ENCODE measurements at places on chromosomes 5 and 9.

DNA sequence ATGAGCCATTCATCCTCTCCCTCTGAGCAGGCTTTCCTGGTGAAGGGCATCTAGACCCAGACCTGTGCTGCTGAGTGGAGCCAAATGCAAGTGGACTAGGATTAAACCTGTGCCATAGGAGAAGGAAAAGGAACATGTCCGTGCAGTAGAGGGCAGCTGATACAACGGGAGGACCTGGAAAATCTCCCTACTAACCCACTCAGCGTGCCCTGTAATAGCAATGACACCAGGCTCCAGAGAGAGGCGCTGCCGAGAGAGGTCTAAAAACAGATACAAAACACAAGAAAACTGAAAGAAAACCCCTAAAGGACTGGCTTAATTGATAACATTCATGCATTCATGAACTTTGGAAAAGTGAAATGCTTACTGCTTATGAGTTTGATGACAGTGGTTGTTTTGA, 60.8 kb downstream of the PFDN1 start:
- no peak for DNase-seq

GRCh38 chr9:18504707-18505106, 30.8 kb downstream of the ADAMTSL1 start:
- no peak for DNase-seq

DNA sequence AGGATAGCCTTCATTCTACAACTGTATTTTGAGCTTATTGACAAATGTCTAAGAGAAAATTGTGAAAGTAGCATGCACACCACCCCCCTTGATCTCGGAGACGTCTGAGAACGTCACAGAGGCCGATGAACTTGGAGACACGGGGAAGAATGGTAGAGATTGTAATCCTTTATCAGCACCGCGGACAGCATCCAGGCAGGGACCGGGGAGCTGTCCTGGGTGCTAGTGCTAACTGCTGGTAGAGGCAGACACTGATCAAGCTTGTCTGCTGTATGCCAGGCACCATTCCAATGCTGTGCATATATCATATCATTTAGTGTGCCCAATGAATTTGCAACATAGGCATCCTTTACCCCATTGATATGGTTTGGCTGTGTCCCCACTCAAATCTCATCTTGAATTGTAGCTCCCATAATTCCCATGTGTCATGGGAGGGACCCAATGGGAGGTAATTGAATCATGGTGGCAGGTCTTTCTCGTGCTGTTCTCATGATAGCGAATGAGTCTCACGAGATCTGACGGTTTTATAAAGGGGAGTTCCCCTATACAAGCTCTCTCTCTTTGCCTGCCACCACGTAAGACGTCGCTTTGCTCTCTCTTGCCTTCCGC, 98.8 kb downstream of the LHX2 start:
- peak; percentile 94 for DNase-seq

DNA sequence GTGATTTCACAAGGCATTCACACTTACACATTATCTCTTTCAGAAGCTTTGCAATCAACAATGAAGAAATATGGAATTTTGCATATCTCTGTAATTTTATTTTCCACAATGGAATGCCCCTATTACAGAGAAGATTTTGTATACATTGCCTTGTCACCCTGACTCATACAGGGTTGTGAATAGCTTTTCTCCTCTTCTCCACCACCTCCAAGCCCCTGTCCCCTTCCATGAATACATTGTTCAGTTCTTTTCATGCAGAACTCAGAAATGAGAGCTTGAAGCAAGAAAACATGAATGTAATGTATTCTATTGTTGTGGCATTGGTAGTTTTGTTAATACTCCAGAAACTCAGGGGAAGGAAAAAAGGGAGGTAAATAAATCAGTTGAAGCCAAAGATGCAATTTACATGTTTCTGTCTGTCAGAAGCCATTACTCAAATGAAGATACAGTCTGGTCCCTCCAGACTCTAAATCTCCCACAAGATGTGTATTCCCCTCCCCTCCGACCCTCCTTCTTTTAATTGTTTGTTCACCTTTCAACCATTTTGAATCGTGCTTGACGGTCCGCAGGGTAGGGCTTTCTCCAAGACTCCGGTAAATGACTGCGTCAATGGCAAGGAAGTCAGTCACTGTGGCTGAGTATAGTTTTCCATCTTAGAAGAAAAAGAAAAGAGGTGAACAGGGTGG, 86.1 kb downstream of the SEMA6A start:
- DNase-seq, result peak; percentile 45

DNA sequence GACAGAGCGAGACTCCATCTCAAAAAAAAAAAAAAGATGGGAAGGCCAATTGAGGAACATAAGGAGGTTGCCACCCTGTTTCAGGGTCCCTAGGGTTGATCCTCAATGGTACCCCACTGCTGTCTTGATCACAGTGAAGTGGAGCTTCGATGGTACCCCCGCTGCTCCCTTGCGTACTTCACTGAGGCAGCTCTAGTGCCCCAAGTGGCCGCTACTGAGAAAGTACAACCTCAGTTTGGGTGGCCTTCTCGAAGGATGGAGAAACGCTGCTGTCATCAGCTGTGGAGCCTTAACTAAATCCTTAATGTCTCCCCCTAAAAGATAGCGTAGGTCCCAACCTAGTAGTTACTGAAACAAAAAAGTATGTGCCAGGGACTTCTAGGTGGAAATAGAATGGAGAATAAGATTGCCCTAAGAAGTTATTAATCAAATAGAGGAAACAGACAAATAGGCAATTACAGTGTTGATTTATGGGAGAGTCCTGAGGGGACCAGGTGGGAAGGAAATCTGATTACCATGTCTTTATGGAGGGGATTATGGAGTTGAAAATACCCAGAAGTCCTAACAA, 6.3 kb downstream of the TESK1 start:
- peak; percentile 66 for DNase-seq

DNA sequence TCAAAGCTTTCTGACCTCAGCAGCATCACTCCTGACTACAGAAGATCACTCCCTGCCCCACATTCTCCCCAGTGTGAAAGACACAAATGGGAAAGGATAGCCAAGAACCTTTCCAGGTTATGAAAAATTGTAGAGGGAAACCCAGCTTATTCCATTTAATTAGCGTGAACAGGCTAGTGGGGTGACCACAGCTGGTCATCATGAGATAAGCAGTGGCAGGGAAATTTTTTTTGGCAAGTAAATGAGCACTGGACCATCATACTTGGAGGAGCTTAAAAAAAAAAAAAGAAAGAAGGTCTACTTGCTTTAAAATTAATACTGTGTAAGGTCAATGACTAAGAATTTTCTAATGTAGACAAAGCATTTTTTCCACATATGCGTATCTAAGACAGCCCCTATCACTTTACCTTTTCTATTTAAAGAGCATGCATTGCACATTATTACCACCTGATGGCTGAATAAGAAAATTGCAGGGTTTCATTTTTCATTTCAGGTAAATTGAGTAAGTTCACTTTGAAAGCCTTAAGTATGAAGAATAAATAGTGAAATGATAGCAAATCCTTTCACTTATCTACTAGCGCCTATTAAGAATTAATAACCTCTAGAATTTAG, 123.6 kb downstream of the ELAVL2 start:
- DNase-seq, result no peak

GRCh38 chr9:2489838-2490314, 131.7 kb upstream of the VLDLR start:
- DNase-seq, result peak; percentile 52

DNA sequence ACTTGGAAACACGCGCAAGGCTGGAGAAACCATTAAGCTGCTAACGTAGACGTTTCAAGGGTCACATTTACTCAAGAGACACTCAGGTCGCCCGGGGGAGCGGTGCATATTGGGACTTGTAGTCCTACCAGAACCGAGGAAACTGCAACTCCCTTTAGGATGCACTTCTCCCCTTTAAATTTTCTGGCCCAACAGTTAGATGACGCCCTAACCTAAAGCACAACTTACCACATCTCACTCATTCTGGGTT, 384 bp upstream of the DMXL1 start:
- no peak for DNase-seq

DNA sequence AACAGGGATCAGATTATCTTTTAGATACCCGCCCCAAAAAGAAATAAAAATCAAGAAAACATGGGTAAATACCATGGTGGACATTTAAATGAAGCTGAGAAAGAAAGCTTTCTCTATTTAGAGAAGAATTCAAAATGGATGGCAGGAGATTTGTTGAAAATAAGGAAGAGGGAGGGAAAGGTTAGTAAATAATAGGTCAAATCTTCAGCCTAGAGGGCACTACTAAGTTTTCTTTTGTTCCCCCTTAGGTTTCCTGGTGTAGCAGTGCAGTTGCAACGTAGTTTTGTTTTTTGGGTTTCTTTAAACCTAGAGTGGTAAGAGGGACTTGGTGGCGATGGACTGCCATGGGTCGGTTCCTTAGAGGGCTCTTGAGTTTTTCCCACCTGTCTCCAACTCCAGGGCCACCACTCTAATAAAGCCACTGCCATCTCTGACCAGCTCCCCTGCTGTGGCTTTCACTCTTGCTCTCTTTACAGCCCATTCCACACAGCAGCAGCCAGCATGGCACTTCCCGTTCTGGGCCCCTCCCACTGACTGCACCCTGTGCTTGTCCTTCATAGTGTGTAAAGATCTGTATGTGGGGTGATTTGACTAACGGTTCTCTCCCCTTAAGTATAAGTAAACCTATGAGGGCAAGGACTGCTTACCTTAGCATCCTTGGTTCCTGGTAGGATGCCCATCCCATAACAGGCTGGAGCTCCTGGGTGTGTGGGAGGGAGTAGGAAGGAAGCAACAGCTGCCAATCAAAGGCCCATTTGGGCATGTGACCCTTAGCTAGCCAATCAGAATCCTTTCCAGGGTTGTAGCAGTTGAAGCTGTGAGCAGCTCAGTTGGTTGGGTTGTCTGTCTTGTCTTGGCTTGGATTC, 118.3 kb downstream of the SLC1A3 start:
- DNase-seq, result no peak

GRCh38 chr5:172839669-172840431, 5.8 kb downstream of the ERGIC1 start:
- peak; percentile 43 for DNase-seq

GRCh38 chr5:11617080-11617479, 287.2 kb downstream of the CTNND2 start:
- no peak for DNase-seq

DNA sequence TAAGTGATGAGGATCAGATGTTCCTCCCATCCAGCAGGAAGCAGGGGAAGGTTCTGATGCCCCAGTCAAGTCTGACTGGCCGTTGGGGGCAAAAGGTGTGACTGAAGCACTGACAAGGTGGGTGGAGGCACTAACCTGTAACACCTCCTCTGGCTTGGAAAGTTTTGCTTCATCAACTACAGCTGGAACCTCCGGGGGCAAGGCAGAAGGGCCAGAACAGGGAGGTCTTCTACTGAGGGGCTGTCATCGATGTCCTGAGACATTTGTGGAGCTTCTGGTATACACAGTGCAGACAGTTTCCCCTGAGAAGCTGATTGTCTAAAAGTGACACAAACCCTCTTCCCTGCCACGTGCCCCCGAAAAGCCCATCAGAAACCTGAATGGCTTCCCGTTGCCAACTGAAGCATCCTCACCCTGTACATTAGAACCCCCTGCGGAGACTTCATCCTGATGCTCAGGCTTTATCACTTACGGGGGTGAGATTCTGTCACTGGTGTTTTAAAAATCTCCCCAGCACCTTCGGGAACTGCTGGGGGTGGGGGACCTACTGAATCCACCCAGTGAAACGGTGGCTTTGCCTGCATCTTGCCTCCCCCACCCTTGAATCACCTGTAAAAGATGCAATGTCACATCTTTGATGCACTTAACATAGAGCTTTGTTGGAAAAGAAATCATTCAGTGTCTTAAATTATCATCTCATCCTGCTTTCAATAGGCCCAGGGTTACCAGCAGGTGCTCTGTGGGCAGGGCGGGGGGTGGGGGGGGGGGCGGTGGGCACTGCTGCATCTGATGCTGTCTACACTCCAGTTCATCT, 24.6 kb downstream of the TRAF1 start:
- no peak for DNase-seq

GRCh38 chr5:87081016-87081415, 186.7 kb upstream of the RASA1 start:
- DNase-seq, result no peak

GRCh38 chr5:38752012-38752536, 93.7 kb upstream of the OSMR start:
- DNase-seq, result no peak

GRCh38 chr5:158154226-158155005, 295.5 kb upstream of the CLINT1 start:
- peak; percentile 32 for DNase-seq

DNA sequence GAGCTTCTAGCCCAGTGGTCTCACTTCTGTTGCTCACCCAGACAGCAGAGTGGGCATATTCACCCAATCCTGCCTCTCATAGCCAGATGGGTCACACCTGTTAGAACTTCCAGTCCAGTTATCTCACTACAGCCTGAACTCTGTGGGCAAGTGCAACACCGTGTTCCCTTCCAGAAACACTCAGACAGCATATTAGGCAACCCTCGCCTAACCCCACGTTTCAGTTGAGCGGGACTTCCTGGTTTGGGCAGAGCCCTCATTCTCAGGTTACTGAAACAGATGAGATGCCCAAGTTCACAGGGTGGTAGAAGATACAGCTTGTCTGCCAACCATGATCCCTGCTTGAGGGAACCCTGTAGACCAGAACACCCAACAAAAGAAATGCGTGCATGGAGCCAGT, 538.2 kb downstream of the CYLC2 start:
- DNase-seq, result no peak

GRCh38 chr9:99274495-99274894, 52.4 kb downstream of the SEC61B start:
- DNase-seq, result no peak

DNA sequence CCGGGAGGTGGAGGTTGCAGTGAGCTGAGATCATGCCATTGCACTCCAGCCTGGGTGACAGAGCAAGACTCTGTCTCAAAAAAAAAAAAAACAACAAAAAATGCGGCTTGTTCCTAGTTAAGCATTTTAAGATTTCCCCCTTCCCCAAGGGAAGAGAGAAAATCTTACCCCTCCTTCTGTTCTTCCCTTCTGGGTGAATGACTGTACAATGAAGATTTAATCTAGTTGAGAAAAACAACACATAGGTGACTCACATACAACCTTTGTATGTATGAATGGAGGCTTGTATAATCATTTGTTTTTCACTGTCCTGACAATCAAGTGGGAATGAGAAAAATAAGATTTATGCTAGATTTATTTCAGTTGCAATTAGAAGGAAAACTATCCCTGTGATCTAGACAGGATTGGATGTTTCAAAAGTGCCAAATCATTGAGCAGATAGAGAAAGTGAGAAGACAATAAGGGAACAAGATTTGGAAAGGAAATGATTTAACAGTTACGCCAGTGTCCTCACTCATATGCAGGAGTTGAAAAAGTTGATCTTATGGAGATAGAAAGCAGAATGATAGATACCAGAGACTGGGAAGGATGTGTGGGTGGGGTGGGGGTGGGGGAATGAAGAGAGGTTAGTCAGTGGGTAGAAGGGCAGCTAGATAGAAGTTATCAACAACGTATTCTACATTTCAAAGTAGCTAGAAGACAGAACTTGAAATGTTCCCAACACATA, 16.7 kb downstream of the GDA start:
- no peak for DNase-seq

- DNase-seq, result peak; percentile 94
Observed at GRCh38 chr9:136787690-136788400, 3.3 kb upstream of the TMEM141 start.
